Jurkat, Clone E6-1 (cell line): ENCODE measurements at places on chromosomes 13 and 19.

GRCh38 chr13:52882785-52883184, 34.3 kb upstream of the PCDH8 start:
- DNase-seq = no peak

GRCh38 chr13:32176696-32177095, 138.5 kb downstream of the ZAR1L start:
- no peak for DNase-seq

DNA sequence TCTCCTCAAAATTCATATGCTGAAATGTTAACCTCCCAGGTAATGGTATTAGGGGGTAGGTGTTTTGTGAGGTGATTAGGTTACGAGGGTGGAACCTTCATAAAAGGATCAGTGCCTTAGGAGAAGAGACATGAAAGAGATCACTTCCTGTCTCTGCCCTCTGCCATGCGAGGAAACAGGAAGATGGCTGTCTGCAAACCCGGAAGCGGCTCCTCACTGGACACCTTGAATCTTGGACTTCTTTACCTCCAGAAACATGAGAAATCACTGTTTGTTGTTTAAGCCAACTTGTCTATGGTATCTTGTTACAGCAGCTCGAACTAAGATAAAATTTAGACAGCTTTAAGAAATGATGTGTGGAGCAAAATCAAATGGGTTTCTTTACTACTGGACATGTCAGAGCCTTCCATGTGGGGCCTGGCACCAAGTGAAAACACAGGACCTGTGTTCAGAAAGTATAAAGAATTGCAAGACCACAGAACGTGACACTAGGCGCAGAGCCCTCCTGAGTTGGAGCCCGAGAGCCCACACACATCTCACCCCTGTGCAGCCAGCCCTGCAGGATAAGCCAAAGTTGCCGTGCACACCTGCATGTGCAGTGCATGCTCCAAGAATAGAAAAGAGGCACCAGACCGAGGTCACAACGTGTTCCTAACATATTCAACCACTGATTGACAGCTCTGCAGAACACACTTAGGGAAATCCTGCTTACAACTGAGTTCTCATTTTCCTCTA, 112.5 kb upstream of the UQCRFS1 start:
- DNase-seq = no peak

DNA sequence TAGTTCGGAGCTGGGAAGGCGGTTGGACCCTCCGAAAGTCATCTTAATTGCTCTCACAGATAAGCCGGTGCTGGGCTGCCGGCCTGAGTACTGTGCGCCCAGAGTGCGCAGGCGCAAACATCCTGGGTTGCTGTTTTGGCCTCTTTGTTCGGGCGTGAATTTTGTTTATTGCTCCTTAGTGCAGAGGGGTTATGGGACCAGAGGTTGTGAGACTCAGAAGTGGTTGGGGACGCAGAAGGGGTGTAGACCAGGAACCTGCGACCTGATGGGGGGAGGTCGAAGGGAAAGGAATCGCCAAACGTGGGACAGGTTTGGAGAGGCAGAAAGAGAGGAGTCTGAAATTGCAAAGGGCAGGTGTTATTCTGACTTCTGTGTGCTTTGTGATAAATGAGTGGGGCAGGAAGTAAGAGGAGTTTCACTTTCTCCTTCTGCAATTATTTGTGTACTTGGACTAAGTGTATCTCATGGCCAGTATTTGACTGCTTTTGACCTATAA, 607 bp upstream of the ZNF566 start:
- DNase-seq = peak; percentile 92

DNA sequence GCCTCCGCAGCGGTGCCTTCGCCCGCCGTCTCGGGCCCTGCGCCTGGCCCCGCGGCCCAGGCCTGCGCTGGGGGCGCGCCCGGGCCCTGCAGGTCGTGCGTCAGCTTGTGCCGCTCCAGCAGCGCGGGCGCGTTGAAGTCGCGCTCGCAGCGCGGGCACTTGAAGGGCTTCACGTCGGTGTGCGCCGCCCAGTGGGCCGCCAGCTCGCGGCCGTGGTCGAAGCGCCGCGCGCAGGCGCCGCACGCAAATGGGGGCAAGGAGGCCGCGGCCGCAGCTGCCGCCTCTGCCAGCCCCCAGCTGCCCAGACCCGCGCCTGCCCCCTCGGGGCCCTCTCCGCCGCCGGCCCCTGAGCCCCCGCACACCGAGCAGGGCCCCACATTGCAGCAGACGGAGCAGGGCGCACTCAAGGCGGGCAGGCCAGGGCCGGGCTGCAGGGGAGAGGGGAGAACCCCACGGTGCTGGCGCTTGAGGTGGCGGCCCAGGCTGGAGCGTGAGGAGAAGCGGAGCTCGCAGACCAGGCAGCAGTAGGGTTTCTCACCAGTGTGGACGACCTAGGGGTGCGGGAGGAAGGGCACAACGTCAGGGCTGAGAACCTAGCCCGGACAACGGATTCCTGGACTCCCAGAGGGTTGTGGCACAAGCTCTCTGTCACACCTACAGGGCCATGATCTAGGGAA, 6.1 kb downstream of the FIZ1 start:
- DNase-seq = no peak

DNA sequence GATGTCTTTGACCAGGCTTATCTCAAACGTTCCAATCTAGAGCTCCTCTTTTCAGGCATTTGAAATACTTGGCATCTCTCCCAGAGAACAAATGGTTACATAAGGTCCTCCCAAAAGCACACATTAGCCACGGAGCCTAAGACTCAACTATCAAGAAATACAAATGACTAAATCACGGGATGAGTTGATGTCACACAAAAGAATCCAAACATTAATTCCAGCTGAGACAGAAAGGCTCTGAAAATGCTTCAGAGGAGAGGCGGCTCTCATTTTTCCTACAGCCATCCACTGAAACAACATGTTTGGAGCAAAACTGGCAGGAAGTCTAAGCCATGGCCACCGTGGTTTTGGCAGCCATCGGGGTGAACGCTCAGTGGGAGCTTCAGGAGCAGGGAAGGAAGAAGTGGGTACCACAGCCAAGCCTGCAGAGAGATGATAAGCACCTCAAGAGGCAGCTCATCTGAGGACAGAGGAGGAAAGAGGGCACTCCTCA, 122.5 kb downstream of the STK24 start:
- DNase-seq = peak; percentile 73

DNA sequence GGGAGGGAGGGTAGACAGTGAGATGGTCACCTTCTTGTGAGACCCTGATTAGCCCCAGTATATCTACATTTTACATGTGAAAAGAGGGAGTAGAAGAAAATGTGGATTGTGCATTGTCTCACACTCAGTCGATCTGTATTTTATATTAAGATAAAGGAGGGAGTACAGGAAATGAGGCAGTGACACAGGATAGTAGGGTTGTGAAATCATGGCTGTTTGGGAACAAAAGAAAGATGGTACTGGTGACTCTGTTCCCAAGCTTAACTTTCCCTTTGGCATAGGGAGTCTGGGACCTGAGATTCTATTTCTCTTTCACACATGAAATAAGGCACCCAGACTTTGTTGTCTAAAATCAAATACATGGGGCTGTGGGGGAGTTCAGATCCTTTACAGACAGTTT, 194.7 kb downstream of the ABCC4 start:
- DNase-seq = no peak

DNA sequence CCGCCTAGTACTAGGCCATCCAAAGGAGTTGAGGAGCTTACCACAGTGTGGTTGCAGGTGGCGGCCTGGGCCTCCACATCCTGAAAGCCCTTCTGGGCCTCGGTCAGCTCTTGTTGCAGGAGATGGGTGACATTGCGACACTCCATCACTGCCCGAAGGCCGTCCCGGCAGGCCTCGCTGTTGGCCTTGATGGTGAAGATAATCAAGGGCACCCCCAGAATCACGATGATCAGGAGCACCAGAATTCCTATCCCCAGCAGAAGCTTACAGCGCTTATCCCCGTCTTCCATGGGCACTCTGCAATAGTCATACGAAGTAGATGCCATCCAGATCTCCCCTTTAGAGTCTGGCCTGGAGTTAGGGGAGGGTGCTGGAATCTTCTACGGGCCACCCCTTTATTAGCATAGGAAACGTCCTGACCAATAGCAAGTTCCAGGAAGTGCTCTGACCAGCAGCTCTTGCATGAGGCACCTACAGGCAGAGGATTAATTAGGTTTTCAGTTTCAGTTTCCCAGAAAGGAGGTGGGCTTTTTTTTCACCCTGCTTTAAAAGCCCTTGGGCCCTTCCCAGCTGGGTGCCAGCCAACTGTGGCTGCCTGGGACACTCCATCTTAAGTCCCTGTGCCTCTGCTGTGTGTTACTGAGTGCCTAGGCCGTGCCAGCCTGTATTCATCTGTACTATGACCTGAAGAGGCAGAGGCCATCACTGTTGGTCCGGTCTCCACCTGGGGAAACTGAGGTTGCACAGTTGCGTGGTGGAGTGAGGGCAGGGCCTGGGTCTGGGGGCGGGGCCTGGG, at the start of gene BST2:
Gene BST2, minus strand, starts transcription at position 381 of the 796 bp plus-strand sequence. Its CDS starts 55 bp downstream, at position 326.
- peak; percentile 81 for DNase-seq

- DNase-seq = no peak
Observed at GRCh38 chr13:30192320-30193093, 114.8 kb downstream of the KATNAL1 start.

DNA sequence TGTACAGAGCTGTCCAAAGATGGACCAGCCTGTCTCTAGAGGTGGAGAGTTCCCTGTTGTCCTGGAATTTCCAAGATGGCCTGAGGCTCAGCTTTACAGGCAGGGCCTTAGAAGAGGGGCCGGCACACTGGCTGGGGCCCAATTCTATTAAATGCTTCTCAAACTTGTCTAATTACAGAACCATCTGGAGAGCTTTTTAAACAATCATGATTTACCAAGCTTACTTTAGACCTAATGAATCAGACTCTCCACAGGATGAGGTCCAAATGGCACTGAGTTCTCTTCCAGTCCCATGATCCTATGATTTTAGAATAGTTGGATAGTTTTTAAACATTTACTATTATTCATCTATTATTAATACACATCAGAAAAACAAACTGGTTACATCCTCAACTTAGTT, 123.5 kb downstream of the DNAJC3 start:
- no peak for DNase-seq

GRCh38 chr13:90205911-90206310, 1141.6 kb upstream of the MIR17HG start:
- no peak for DNase-seq

DNA sequence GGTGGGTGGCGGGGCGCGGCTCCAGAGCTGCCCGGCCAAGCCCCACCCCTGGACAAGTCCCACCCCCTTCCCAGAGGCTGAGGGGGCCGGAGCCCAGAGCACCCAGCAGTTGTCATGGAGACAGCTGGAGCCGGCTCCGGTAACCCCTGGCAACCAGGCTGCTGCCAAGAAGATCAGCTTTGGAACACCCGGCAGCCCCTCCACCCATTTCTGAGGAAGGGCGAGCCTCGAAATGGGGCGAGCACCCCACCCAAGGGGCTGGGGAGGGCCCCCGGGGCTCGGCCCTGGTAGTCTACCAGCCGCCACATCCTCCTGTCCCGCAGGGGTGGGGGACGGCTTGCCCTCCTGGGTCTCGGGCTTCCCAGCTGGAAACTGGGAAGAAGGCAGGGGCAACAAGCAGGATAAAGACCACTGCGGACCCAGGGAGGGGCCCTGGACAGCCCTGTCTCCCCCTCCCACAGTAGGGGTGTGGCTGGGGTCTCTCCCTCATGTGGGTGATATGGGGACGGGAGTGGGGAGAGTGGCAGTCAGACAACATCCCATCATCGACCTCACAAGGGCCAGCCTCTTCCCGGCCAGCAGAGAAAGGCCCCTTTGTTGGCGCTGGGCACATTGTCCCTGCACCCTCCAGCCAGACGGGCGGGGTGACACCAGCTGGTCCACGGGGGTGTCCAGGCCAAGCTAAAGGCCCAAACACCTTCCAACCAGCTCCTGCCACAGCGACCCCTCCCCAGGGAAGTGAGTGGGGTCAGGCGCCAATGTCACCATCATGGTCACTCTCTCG, 1.5 kb downstream of the CERS1 start:
- no peak for DNase-seq

DNA sequence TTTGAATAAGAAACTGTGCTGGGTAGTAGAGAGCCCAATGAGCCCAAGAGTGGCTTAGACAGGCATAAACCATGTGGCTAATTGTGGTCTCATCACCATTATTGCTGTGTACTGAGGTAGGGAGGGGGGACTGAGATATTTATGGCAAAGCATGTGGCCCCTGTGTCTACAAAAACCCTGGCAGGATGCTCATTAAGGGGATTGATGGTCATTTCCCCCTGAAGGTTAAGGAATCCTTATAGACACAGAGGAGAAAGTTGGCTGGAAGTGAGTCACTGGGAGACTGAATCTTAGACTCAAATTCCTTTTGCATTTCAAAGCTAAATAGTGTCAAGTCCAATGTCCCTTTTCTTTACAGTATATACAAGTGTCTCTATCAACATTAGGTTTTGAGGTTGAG, 9.8 kb upstream of the DACT3 start:
- DNase-seq = no peak
